Stimulated activated CD4-positive, alpha-beta T cell treated with anti-CD3 and anti-CD28 coated beads, Interleukin-12 subunit alpha, Interleukin-12 subunit beta, amount 100 ng/mL, for 48 hours (primary cell): ENCODE measurements at places on chromosomes 6 and 20.

DNA sequence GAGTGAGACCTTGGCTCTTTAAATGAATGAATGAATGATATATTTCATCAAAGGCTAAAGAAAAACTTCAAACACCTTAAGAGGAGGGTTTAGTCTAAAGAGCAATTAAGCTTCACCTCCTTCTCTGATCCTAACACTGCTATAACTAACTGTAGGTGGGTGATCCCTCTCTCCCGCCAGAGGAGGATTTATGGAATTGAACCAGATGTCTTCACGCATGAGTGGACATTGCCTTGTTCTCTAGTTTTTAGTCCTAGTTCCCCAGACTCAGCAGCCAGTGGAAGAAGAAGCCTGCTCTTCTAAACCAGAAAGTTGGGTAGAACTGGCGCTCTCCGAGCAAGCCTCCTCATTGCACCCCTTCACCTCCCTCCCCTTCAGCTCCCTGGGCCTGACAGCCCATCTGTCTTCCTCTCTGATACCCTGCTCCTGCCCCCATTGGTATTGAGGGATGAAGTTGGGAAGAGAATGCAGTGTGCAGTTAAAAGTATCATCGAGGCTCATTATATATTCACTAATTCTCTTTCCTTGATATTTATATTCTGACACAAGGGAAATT lies 142.7 kb downstream of the ARID1B start:
- DNase-seq = no peak

GRCh38 chr6:69732045-69732444 lies 64.8 kb downstream of the LMBRD1 start:
- DNase-seq = no peak

GRCh38 chr20:23072892-23073586 lies 13.1 kb downstream of the CD93 start:
- DNase-seq = no peak

- DNase-seq = no peak
Observed at GRCh38 chr6:53986165-53986720, 125.0 kb upstream of the MLIP start.

DNA sequence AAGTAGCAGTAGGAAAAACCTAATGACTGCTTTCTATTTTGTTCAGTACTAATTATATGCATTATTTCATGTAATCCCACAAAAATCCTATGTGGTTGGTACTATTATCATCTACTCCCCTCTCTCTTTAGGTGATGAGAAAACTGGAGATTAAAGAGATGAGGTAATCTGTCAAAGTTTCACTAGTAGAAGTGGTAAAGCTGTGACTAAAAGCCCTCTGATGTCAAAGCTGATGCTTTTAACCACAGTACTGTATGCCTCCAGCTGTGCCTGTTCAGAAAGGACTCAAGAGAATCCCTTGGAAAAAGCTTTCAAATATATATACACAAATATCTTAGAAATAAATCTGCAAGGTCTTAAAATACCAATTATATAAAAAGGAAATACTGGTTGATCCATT lies 38.0 kb downstream of the PHIP start:
- DNase-seq = no peak

DNA sequence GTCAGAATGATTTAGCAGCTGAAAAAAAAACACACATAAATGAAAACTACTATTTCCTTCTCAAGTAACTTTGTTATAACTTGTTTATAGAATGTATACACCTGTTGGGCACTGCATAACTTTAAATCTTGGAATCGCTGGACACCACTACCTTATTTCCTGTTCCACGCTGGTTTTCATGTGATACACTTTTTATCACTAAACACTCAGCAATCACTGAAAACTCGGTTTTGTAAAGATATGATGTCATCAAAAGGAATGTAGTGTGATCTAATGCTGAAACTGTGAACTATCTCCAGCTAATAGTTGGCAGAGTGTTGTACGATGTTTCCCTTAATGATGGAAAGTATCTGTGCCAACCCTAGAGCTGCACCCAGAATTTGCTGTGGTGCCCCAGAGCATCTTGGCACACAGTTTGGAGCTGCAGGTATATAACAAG lies 127.9 kb downstream of the BACH2 start:
- DNase-seq = no peak

GRCh38 chr6:39419607-39420006 lies 97.1 kb upstream of the KCNK16 start:
- no peak for DNase-seq

GRCh38 chr6:154814063-154814462 lies 80.8 kb downstream of the SCAF8 start:
- no peak for DNase-seq

DNA sequence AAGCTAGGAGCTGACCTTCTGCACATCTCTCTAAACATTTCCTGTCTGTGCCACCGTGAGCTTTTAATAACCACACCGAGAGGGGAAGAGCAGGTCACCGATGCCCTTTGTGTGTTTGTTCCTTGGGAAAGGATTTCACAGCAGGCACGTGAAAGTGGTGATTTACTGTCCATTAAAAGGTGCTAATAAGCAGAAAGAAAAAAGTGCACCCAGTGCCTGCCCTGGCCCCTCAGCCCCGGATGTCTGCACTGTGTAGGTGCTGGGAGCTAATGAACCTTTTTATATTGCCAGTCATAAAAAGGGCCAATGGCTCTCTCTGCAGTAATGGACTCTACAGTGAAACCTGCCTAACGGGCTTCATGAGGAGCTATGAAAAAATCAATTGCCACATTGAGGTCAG lies 312.6 kb downstream of the C6orf118 start:
- no peak for DNase-seq
